ENCODE measurements at places on chromosomes 2 and 18.

GRCh38 chr2:120908314-120908975 lies 172.8 kb downstream of the GLI2 start:
- DNase-seq, result no peak

GRCh38 chr18:44840058-44840790 lies 159.5 kb downstream of the SETBP1 start:
- DNase-seq, result peak; percentile 100

- DNase-seq, result peak; percentile 89
Measured at GRCh38 chr2:226030788-226031646, 631.5 kb downstream of the NYAP2 start.

- no peak for DNase-seq
Measured at GRCh38 chr2:56372071-56372656, 188.4 kb downstream of the CCDC85A start.

Data from NCI-H69 (cell line).